ENCODE measurements at places on chromosomes 12 and 14.

- no peak for DNase-seq
These were observed 854.5 kb downstream of the SLC6A15 start for GRCh38 chr12:84058136-84058535.

DNA sequence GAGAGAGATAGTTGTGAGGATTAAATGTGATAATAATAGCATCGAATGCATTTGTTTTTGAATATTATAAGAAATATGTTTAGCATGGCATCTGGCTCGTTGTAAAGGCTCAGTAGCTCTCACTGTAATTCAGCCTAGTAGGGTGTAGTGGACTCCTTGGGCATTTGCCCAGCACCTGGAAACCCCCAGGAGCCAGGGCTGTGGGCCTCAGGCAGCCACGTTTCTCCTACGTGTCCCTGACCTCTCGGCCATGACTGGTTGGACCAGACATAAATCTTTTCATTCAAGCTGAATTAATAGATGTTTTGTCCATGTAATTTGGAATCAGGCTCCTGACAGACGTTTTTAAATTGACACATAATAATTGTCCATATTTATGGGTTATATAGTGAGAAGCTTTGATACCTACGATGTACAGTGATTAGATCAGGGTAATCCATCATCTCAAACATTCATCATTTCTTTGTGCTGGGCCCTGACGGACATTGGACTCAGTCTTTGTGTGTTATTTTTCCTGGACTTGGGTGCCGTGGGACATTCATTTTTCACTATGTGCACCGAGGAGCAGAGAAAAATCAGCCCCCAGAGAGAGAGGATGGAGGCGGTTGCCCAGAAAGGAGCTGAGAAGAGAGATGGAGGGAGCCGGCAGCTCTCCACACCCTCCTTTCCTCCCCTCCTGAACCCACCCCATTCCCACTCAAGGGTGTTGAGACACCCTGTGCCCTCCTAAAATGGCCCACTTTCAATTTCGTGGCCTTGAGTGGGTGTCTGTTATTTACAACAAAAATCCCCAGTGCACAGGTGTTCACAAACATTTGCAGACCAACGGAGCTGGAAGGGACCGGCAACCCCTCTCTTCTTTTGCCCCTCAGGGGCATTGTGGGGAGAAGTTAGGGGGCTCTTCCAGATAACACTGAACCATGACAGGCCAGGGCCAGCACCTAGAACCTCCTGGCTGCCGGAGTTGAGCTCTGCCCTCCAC lies 296.4 kb downstream of the DPF3 start:
- no peak for DNase-seq

DNA sequence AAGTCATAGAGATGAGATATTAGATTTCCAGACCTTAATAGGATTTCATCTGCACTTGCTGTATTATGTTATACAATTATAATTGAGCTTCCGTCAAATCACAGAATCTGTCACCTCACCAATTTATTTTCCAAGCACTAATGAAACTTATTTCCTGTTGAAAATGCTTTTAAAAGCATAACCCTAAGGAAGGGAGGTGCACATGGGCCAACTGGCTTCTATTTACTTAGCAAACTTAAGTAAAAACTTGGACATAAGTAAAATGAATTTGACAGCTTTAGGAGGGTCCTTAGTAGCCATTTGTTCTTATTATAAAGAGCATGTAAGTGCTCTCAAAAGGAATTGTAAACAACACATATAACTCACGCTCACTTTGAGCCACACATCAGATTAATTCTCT lies 462.2 kb upstream of the TMPO start:
- DNase-seq = no peak

GRCh38 chr14:58912799-58913432 lies 275.2 kb downstream of the DACT1 start:
- DNase-seq = no peak

Data from cardiac fibroblast (primary cell).